Smooth muscle cell of trachea (primary cell): ENCODE measurements at places on chromosomes 13 and 19. TPM values are rescaled to one million over a fixed set of nuclear protein-coding genes. Genes with fewer than 3 reads are reported as not detected.

Gene ZNF723
- not detected in 2 replicates for total RNA-seq

Gene SKA3
- total RNA-seq, result 5.5 and 8.1 TPM in 2 replicates

Gene ZNF726
- 0.83 and 4.1 TPM in 2 replicates for total RNA-seq

Gene PEAK3
- not detected in 2 replicates for total RNA-seq

Gene CCDC61
- total RNA-seq, result 6.1 and 8.6 TPM in 2 replicates

Gene ACP5
- total RNA-seq, result 0.66 TPM in 1 of 2 replicates, not detected in the other

Gene CCDC70
- not detected in 2 replicates for total RNA-seq

Gene CEACAM5
- not detected in 2 replicates for total RNA-seq

Gene ZNF443
- 2.0 and 2.8 TPM in 2 replicates for total RNA-seq

Gene CIRBP
- total RNA-seq, result 98.2 and 370 TPM in 2 replicates
